ENCODE measurements at places on chromosomes 2 and 18.

- peak; percentile 45 for DNase-seq
Measured at GRCh38 chr2:24912986-24913385, 7.1 kb downstream of the ADCY3 start.

- DNase-seq, result no peak
Measured at GRCh38 chr2:36387258-36387916, 31.8 kb downstream of the CRIM1 start.

GRCh38 chr2:238108423-238109183 lies 8.5 kb downstream of the ESPNL start:
- DNase-seq, result peak; percentile 64

DNA sequence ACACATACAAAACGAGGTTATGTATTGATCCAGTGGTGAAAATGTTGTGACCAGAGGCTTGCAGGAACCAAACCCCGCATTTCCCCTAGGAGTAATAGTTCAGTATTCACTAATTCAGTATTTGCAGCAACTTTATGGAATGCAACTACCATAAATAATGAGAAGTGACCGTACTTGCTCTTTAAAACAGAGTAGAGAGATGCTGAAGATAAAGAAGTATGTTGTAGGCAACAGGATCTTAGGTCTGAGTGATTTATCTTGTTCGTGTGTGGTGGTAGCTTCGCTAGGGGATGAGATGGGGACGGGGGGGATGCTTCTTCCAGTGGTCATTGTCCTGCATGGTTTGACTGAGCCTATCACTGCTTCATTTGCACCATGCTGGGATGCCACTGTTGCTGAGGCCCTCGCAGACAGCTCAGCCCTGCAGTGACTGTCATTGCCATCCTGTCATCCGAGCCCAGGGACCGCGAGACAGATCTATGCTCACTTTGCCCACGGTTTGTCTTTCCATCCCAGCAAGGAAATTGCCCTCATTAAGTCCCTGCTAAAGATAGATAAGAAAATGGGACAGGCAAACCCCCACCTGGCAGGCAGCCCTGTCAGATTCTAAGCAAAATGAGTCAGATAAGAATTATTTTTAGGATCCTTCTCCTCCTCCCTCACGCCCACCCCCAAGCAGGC lies 181.3 kb downstream of the CTIF start:
- DNase-seq, result no peak

DNA sequence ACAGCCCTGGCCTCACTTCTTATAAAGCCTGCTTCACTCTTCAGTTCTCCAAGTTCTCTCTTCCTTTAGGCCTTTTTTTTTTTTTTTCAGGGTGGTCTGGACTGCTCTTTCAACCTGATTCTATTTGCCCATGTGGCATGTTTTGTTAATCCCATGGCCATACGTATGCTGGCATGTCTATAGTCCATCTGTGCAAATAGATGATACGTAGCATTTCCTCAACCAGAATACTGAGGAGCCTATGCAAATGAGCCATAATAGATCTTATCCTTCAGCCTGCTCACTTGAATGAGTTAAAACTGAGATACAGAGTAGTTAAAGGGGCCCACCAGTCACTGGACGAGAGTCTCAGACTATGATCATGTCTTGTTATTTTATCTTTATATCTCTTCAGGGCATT lies 265.2 kb upstream of the CXCR4 start:
- DNase-seq, result no peak

GRCh38 chr2:23495661-23496114 lies 110.7 kb downstream of the KLHL29 start:
- peak; percentile 85 for DNase-seq

GRCh38 chr2:123095219-123095835 lies 929.8 kb upstream of the CNTNAP5 start:
- DNase-seq, result no peak

GRCh38 chr2:239018271-239019182 lies 170.6 kb downstream of the TWIST2 start:
- no peak for DNase-seq

- no peak for DNase-seq
Measured at GRCh38 chr2:56703001-56703400, 519.2 kb downstream of the CCDC85A start.

- no peak for DNase-seq
Measured at GRCh38 chr2:144922519-144922918, 402.6 kb upstream of the ZEB2 start.

DNA sequence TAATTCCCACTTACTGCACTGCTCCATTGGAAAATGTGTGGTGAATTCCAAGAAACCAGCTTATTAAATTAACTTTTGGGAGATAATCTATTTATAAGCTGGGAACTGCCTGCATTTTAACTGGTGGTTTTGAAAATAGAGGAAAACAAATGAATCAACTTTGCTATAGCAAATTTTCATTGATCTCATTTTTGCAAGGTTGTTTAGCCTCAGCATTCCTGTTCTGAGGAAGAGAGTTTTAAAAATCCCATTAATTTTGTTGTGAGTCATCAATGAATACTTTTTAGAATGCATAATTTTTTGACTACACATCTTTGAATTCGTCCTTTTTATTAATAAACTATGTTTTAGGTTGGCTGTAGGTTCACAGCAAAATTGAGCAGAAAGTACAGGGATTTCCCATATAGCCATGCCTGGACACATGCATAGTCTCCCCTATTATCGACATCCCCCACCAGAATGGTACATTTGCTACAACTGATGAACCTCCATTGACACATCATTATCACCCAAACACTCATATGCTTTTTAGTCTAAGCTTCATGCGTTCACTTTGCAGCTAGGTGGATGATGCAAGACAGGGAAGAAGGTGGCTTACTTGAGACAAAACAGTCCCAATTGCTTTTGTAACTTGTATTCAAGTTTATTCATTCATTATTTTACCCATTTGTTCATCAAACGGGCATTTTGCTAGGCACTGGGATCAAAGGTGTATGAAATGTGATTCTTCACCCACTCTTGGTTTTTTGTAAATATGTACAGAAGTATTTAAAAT lies 106.9 kb downstream of the ZNF521 start:
- no peak for DNase-seq

DNA sequence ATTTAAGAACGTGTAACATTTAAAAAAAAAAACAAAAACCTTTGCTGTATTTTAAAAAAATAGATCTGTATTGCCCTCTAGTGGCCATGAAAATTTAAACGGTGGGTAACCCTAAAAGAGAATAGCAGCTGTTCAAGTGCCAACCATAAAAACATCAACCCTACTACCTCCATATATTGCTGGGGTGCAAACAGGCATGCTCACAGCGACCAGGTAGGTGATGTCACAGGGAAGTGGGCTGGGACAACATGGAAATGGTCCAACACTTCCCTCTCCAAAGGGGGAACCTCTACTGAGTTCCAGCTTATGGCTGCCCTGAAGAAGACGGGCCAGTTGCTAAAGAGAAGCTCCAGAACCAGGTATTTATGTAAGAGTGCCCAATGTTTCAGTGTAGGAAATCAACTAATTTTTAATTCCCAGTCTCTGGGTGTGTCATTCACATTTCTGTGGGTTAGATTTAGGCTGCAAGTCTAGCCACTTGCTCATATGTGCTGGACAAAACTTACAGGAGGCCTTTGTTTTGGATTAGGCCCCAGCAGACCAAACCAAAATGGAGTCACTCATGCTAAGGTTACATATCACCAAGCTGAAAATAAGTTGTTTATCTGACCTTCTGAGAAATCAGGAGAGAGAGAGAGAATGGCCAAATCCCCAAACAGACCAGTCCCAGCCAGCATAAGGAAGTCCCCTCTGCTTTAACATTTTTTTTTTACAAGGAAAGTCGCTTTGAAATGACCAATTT lies 54.5 kb downstream of the SKA1 start:
- peak; percentile 49 for DNase-seq

GRCh38 chr2:32278478-32278853 lies 762 bp downstream of the YIPF4 start:
- no peak for DNase-seq

DNA sequence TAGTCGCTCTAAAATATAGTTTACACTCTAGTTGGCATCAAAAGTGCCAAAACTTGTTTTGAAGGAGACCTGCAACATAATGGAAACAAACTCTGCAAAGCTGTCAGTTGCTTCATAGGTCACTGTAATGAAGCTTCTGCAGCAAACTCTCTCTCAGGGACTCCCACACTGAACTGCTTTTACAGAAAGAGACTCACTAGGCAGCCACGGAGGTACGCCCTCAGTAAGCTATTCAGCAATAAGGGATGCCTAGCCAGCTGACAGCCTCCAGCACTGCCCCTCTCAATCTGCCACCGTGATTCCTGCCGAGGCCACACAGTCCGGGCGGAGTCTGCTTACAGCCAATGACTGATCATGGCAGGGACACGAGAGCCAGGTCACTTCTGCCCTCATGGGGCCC lies 51.1 kb downstream of the COLEC12 start:
- no peak for DNase-seq

- peak; percentile 30 for DNase-seq
Measured at GRCh38 chr2:28751956-28752630, 463 bp downstream of the PPP1CB start.

GRCh38 chr2:217349251-217349650 lies 489.4 kb upstream of the TNP1 start:
- DNase-seq, result no peak

GRCh38 chr2:46002507-46002883 lies 294.7 kb upstream of the EPAS1 start:
- DNase-seq, result no peak

- DNase-seq, result no peak
Measured at GRCh38 chr2:74384051-74384450, 3.9 kb upstream of the DCTN1 start.

DNA sequence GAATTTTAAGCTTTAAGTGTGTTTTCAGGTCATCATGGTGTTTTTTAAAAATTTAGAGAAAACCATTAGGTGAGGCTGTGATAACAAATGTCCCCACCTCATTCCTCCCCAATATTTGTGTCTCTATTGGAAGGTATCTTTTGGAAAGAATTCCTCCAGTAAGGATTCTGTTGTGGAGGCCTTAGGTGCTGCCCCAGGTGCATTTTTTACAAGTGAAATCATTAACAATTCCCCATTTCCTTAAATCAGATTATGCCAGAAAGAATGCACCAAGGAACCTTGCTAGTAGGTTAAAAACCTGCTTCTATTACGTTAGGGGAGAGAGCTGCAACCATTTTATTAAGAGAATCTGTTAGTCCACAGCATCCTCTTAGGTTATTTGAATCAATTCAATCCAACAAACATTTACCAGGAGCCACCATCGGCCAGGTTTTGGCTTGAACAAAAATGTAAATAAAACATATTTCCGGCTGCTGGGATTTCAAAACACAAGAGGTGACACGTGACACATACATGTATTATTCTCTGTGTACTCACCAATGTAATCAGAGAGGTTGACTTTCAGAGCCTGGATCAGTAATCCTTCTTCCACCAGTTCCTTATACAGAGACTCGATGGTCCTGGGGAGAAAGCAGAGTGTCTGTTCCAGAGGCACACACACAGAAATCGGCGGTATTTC lies 112.5 kb upstream of the ASB18 start:
- DNase-seq, result no peak

DNA sequence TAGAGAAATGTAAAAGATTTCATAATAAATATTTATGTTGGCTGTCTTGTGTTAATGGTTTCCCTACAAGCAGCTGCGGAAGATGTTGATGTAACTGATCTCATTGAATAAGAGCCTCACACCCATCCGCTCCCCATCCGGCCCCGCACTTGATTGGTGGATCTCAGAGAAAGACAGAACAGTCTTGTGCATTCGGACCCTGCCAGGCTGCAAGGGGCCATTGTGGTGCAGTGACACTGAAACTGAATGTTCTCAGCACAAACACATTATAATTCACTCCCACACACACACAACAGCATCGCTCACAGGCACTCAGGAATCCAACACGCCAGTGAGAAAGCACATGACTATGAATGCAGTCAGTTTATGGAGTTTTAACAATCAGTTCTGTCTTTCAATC lies 47.8 kb downstream of the PRELID3A start:
- DNase-seq, result peak; percentile 68

GRCh38 chr2:108220942-108221541 lies 18.7 kb upstream of the SULT1C3 start:
- no peak for DNase-seq

DNA sequence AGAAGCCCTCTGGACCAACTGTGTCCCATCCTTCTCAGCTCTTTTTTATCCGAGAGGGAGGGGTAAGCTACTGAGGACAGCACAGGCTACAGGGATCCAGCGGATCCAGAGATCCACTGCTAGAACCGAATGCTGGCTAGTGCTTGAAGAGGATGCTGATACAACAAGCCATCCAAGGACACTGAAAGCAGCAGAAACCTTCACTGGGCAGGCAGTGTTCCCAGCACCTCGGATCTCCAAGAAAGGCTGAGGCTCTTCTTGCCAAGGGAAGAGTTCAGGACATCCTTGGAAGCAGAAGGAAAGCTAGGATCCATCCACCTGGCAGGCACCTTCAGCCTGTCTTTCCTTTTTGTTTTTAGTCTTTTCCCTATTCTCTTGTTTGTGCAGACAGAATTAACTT lies 13.2 kb upstream of the FHOD3 start:
- DNase-seq, result no peak

GRCh38 chr18:56799756-56800155 lies 148.6 kb downstream of the WDR7 start:
- no peak for DNase-seq

DNA sequence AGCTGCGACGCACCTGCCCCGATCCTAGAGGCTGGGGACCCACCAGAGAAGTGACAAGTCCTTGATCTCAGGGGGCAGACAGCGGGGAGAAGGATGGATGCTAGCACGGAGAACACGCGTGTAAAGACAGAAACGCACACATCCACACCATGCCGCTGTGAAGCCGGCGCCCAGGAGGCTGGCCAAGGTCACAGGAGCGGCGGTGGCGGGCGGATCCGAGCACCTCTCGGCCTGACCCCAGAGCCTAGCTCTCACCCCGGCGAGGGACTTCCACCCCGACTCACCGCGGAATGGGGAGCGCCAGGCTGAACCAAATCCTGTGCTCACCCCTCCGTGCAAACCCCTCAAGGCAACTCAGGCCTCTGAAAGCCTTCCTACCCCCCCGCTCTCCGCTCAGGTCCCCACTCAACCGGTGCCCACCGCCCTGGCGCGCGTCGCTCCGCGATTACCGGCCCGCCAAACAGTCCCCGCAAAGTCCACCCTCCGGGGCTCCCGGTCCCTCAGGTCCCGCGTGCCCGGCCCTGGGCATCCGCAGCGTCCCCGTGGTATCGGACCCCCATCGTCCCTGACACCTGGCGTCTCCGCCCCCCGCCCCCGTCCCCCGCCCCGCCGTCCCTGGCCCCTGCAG lies 460 bp upstream of the LRRFIP1 start:
- DNase-seq, result no peak

DNA sequence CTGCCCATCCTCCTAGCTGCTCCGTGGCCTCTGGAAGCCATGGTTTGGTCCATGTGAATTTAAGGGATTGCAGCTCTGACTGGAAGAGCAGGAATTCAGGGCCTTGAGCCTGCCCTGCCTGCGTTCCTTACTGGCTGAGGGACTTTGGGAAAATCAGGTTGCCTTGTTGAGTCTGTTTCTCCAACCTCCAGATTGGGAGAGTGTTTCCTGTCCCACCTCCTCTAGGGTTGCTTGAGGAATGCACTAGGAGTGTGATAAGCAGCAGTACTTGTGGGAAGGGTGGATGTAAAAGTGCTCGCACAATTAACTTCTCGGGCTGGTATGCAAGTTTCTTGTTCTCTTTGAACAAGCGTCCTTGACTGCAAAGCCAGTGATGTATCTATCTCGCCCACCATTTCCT lies 84.4 kb upstream of the YWHAQ start:
- no peak for DNase-seq

- no peak for DNase-seq
Measured at GRCh38 chr2:108354136-108354535, 23.6 kb upstream of the SULT1C4 start.

GRCh38 chr18:36035253-36035652 lies 32.1 kb downstream of the RPRD1A start:
- no peak for DNase-seq

- DNase-seq, result no peak
Measured at GRCh38 chr2:192886636-192887035, 691.9 kb upstream of the TMEFF2 start.
